CD4-positive, alpha-beta T cell treated with Interleukin-15 for 4 hours (primary cell): ENCODE measurements at places on chromosomes 16 and 17.

DNA sequence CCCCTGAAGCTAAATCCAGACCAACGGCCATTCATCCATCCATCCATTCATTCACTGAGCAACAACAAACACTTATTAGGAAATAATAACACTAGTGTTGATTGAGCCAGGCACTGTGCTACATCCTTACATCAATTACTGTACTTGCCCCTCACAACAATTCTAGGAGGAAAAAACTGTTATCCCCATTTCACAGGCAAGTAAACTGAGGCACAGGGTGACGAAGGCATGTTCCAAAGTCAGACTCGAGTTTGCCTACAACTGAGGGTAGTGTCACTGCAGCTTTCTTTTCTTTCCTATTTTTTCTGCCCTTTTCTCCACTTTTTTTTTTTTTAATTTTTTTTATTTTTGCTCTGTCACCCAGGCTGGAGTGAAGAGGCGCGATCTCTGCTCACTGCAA, 11.2 kb upstream of the MYLK3 start:
- no peak for DNase-seq

- no peak for DNase-seq
These were observed 47.8 kb downstream of the SLC7A5 start for GRCh38 chr16:87821376-87822107.

- peak; percentile 87 for DNase-seq
These were observed 43.8 kb upstream of the TOB1 start for GRCh38 chr17:50909765-50910605.

DNA sequence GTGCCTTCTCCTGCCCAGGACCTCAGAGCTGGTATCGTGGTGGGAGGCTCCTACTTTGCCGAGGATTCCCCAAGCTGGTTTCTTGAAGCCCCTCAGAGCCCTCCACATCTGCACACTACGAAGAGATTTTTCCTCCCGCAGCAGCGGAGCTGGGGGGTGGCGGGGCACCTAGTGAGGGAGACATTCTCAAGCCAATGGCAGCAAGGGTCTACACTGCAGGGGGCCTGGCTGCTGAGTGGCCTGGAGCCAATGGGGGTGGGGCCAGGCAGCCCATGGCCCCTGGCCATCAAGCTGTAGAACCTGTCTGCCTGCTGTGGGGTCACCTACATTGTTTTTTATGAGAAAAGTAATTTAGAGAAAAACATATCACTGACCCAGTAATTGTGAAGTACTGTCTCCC, 5.0 kb downstream of the SLC26A11 start:
- DNase-seq: no peak

DNA sequence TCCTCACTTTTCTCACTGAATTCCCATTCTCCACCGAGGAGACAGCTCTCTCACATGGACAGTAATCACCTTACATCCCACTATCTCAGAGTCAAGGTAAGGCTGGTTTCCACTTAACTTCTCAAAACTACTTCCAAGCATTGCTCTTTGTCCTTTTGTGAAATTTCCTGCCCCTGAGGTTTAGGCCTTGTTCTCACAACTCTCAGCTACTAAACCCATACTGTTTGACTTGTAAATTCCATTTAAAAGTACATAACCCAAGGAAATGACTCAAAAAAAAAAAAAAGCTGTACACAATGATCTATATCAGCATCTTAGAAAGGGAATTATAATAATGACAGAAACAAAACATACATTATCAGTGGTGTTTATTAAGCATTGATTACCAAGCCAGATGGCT, 8.8 kb downstream of the CDC27 start:
- no peak for DNase-seq

DNA sequence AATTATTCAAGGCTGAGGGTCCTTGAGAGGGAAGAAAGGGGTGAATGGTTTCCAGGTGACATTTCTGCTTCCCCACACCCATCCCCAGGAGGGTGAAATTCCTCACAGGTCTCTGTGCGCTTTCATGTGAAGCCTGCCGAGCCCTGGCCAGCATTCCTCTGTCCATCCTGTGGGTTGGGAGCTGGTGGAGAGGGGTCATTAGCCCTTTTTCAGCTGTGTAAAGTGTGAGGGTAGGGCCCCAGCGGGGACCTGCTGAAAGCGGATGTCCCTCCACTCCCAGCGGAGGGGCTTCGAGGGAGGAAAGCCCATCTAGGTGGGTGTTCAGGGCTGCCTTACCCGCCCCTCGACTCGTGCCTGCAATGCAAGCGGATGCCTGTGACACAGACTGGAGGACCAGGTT, 53.3 kb upstream of the DLX4 start:
- DNase-seq: no peak

DNA sequence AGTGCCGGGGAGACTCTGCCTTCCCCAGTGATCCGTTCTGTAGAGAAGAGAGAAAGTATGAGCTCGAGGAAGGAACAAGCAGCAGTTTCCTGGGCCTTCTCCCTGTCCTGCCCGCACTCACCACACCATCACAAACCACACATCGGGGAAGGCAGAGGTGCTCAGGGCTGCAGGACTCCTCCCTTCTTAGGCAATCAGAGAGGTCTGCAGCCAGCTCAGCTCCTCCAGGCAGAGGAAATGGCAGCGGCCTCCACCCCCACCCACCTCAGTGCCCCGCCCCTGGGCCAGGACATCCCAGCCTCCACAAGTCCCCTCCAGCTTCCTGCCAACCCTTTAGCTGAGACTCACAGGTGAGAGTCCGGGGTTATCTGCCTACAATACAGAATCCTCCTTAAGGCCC, 2.0 kb downstream of the ZNF319 start:
- peak; percentile 60 for DNase-seq

DNA sequence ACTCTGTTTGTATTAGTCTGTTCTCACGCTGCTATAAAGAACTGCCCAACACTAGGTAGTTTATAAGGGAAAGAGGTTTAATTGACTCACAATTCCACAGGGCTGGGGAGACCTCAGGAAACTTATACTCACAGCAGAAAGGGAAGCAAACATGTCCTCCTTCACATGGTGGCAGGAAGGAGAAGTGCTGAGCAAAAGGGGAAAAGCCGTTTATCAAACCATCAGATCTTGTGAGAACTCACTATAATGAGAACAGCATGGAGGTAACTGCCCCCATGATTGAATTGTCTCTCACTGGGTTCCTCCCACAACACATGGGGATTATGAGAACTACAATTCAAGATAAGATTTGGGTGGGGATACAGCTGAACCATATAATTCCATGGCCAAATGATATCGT, 30.9 kb downstream of the ABCC1 start:
- no peak for DNase-seq

DNA sequence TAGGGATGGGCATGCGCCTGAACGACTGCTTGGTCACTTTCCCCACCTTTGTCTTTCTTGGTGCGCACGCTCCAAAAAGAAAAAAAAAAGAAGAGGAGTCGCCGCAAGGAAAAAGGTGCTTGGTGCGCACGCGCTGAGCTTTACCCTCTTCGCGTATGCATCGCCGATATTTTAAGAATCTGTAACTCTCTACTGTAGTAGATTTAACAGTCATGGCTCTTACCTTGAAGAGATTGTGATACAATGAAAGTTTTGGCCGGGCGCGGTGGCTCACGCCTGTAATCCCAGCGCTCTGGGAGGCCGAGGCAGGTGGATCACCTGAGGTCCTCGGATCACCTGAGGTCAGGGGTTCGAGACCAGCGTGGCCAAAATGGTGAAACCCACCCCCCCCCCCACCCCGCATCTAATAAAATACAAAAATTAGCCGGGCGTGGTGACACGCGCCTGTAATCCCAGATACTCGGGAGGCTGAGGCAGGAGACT, 609 bp upstream of the FXR2 start:
- DNase-seq: no peak

GRCh38 chr17:38877130-38877851, 7.4 kb downstream of the LASP1 start:
- DNase-seq: no peak

DNA sequence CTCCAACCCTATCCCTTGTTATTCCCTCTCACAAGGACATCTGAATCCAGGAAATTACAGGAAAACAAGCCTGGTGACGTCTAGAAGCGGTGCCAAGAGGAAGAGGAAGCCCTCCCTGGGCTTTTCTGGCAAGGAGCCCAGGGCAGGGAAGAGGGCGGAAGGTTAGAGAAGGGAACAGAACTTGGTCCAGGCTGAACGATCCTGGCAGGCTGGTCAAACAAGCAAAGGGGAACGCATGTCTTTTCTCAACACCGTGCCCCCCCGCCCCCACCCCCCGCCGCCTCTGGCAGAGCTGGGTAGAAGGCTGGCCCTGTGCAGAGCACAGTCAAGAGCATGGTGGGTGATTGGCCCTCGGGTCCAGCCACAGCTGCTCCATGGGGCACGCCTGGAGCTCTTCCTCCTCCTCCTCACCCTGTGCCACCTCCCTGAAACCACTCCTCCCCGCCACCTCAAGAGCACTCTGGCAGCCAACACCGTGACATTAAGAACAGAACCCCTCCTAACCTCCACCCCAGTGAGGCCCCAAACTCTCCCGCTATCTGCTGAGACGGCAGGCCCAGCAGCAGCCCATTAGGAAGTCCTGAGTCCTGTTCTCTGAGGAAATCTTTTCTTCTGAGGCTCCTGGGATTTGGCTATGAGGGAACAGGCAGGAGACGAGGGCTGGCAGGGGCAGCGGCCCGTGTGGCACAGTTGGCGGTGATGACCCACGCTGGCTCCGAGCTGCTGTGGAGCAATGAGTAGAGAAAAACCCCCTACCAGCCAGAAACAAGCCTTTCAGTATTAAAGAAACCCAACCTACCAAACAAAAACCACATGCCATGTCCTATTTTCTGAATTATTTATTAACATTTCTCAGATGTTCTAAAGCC, 7.3 kb downstream of the C16orf86 start:
- DNase-seq: no peak

- no peak for DNase-seq
These were observed 256.9 kb upstream of the PMFBP1 start for GRCh38 chr16:72428681-72429376.

DNA sequence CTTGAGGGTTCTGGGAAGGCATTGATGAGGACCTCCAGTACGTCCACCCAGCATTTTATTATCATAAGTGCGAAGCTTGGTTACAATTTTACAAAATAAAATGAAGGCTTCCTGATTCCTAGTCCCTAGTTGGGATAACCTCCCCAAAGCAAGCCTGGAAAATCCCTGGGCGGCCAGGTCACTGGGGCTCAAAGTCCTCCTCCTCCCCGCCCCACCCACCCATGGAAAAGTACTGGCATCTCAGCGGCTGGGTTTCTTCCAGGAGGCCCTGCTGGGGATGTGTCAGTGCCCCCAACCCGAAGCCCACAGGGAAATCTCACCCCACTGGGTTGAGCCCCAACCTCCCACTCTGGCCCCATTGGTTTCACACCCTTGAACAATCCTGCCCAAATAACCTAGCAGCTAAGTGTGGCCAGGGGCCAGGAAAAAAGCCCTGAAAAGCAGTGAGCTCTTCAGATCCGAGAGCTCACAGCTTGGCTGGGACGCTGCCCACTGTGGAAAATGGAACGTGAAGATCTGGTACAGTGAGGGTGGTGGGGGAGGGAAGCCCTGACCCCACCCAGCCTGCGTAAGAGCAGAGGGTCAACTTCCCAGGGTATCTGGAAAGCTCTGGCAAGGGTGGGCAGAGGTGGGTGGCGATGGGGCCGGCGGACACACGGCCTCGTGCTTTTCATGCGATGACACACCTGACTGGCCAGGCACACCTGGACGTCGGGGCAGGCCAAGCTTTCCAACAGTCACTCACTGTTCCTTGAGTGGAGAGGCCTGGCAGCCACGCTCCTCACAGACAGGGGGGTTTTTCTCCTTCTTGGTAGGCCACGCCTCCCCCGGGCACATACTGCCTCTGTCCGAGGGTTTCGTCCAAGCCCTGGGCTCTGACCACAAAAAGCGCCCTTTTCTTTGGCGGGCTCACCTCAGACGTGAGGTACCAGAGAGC, 324.5 kb downstream of the SOX9 start:
- no peak for DNase-seq

- no peak for DNase-seq
These were observed 502 bp downstream of the SMPD3 start for GRCh38 chr16:68447653-68448359.

DNA sequence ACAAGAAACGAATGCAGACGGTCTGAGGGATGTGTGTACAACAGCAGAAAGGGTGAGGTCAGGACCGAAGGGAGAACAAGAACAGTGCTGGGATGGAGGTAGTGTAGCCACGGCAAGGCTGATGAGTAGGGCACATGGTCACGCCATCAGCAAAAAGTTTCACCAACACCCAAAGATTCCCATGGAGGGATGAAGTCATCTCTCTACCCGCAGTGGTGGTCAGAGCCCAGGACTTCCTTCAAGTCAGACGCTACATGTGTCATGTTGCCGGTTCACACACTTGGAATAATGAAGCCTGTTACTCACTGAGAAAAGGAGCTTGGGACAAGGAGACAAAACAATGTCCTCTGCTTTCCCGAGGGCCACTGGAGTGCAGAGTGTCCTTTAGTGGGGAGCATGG, 79.7 kb downstream of the SALL1 start:
- DNase-seq: no peak

DNA sequence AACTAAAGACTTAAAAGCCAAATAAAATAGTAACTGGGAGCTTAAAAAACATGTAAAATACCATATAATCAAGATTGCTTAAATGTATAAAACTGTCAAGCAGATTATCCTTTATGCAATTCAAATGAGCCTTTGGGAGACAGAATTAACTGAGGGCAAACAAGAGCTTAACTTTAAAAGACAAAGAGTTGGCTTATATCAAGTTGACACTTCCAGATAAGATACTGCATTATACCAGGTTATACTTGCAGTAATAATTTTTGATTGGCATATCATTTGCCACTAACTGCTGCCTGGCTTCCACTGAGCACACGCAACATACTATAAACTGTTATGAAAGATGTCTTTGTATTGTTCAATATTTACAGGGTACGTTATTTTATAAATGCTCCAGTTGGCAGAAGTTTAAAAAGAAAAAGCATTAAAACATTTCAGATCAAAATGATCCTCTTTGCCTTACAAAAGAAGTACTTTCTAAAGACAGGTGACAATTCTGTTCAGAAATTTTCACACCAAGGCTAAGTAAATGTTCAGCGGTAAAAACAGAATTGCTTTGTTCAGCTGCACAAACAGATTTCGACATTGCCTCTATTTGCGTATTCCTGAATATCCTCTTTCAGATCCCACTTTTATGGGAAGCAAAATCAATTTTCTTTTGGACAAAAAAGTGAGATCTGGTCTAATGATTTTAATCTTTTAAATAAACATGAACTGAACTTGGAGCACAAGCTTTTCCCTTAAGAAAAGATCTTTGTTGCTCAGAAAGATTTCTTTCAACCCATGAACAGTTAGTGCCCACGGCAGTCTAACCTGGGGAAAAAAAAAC, 50.7 kb downstream of the TOX3 start:
- DNase-seq: no peak

- no peak for DNase-seq
These were observed 14.7 kb downstream of the NXN start for GRCh38 chr17:964876-965275.
